ENCODE measurements at places on chromosomes 3 and 15.
A peak's percentile ranks its signal among the peaks of the same experiment; 100 is the strongest.

DNA sequence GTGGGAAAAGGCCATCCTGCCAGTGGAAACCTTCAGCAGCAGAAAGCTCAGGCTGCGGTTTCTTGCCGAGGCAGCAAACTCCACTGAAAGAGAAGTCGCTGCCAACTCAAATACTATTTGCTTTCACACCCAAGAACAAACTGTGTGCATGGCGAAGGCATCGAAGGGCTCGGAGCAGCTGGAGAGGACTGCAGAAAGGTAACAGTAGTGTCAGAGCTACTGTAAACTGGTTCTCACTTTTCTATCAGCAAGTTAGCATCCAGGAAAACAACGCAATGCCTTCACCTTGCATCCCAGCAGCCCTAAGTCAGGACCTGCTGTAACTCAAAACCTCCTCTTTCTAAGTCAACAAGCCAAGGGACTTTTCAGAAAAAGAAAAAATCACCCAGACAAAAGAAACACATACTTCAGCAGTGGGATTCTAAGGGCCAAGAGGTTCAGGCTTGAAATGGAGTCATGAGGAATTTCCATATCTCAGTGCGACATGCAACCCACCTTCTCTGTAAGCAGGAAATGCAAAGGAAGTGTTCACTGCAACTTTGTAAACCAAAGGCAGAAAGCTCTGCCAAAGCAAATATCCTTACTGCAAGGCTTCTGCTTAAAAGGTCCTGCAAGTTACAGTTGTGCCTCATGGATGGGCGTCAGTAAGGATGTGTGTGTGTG lies 193.5 kb downstream of the FOXP1 start:
- H3K4me1 ChIP-seq: peaks cover 35% of the 10 kb centered on the region
- H3K4me3 ChIP-seq: no peak overlapping the region
- H3K27me3 ChIP-seq: no peaks in the 10 kb centered on the region
- no peak for DNase-seq

- H3K27ac ChIP-seq: no peak overlapping the region
- H3K4me3 ChIP-seq: no peak overlapping the region
- H3K36me3 ChIP-seq: no peaks in the 10 kb centered on the region
- DNase-seq: no peak
Observed at GRCh38 chr3:5343459-5343858, 156.0 kb downstream of the EDEM1 start.

GRCh38 chr3:156620901-156621300 lies 53.5 kb upstream of the TIPARP start:
- H3K27ac ChIP-seq: peak overlapping the region; percentile 43
- H3K4me1 ChIP-seq: peaks cover 53% of the 10 kb centered on the region
- no peaks in the 10 kb centered on the region for H3K27me3 ChIP-seq

DNA sequence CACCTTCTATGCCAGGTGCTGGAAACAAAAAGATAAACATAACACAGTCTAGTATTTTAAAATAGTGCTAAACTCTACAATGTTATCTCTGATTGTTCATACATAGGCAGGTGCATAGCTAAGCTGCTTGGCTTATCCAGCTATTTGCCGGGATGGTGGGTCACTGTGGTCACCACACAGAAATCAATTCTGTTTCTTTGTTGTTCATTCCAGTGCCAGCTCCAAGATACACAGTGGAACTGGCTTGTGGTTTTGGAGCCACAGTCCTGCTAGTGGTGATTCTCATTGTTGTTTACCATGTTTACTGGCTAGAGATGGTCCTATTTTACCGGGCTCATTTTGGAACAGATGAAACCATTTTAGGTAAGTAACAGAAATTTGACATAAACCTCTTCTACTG lies 130.2 kb downstream of the IL1RAP start:
- no peak overlapping the region for H3K4me3 ChIP-seq
- no peaks in the 10 kb centered on the region for H3K36me3 ChIP-seq
- no peaks in the 10 kb centered on the region for H3K27me3 ChIP-seq
- peaks cover 16% of the 10 kb centered on the region for H3K4me1 ChIP-seq
- H3K27ac ChIP-seq: no peak overlapping the region

- H3K4me1 ChIP-seq: peaks cover 7% of the 10 kb centered on the region
- no peak overlapping the region for H3K27ac ChIP-seq
- H3K36me3 ChIP-seq: no peaks in the 10 kb centered on the region
- H3K27me3 ChIP-seq: peaks cover 3% of the 10 kb centered on the region
- no peak for DNase-seq
- no peak overlapping the region for H3K4me3 ChIP-seq
Observed at GRCh38 chr3:31790193-31791089, 190.6 kb downstream of the OSBPL10 start.

GRCh38 chr3:196971094-196971698 lies 2.6 kb upstream of the PIGZ start:
- H3K4me1 ChIP-seq: peaks cover 14% of the 10 kb centered on the region
- H3K27me3 ChIP-seq: peaks cover 6% of the 10 kb centered on the region
- DNase-seq: no peak
- no peaks in the 10 kb centered on the region for H3K36me3 ChIP-seq

GRCh38 chr3:177237206-177237605 lies 39.9 kb upstream of the TBL1XR1 start:
- H3K27me3 ChIP-seq: no peaks in the 10 kb centered on the region
- H3K36me3 ChIP-seq: no peaks in the 10 kb centered on the region
- peaks cover 12% of the 10 kb centered on the region for H3K4me1 ChIP-seq
- no peak for DNase-seq
- no peak overlapping the region for H3K4me3 ChIP-seq

- no peaks in the 10 kb centered on the region for H3K27me3 ChIP-seq
- no peaks in the 10 kb centered on the region for H3K36me3 ChIP-seq
- no peaks in the 10 kb centered on the region for H3K4me1 ChIP-seq
- H3K4me3 ChIP-seq: no peak overlapping the region
Observed at GRCh38 chr3:97230486-97230885, 416.1 kb downstream of the EPHA6 start.

GRCh38 chr3:106485802-106486201 lies 617.0 kb upstream of the CBLB start:
- no peak for DNase-seq
- no peaks in the 10 kb centered on the region for H3K27me3 ChIP-seq
- no peaks in the 10 kb centered on the region for H3K36me3 ChIP-seq
- peaks cover 5% of the 10 kb centered on the region for H3K4me1 ChIP-seq
- no peak overlapping the region for H3K27ac ChIP-seq

- H3K27me3 ChIP-seq: no peaks in the 10 kb centered on the region
- peaks cover 3% of the 10 kb centered on the region for H3K36me3 ChIP-seq
- H3K27ac ChIP-seq: peak overlapping the region; percentile 90
- DNase-seq: peak; percentile 24
- peak overlapping the region; percentile 91 for H3K4me3 ChIP-seq
Observed at GRCh38 chr3:141877911-141878310, 1.5 kb downstream of the ATP1B3 start.

Data from HFFc6 (cell line).